ENCODE measurements at places on chromosomes 5 and 9.

DNA sequence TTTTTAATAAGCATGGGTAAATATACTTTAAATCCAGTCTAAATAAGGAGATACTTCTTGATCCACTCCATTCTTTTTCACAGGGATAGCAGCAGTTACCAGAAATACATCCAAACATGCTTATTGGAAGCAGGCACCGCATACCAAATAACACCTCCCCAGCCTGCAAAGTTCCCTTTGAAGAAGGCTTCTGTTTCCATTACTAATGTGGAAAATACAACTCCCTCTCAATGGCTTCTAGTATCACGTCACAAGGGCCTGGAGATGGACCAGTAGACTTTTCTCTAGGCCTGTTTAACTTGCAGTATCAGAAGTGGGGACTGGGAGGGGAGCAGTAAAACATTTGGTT is 20.8 kb downstream of the TMEM245 start:
- peak; percentile 69 for DNase-seq

DNA sequence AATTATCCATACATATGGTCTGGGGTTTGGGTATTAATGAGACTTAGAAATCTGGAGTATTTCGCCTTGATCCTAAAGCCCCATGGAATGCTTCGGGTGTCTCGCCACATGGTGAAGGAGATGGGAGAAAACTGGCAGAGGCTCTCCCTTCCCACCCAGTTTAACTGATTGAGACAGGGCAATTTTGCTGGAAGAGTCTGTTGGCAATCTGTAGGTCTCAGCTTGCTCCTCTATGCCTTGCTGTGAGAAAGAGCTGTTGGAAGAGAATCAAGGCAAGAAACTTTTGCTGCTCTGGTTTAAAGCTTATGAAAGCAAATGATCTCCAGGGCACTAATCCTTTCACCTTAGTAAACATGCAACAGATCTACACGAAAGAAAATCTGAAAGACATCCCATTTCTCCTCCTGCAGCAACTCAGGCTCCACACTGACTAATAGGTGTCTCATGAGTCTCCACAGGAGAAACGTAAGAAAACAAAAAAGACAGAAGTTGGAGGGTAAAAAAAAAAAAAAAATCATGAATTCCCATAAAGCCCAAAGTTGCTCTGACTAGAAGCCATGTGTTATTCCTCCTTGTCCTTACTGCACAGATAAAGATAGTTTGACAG is 369.9 kb downstream of the EFNA5 start:
- DNase-seq: peak; percentile 10

DNA sequence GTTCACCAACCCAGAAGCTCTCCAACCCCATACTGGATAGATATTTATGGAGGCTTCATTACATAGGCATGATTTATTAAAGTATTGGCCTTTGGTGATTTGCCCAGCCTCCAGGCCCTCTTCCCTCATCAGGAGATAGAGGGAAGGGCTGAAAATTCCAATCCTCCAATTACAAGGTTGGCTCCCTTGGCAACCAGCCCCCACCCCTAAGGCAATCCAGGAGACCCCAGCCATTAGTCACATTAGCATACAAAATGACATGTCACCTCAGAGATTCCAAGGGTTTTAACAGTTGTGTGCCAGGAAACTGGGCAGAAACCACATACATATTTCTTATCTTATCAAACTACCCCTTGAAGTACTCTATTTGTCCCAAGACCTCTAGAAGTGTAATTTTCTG is 210.0 kb downstream of the HINT1 start:
- no peak for DNase-seq

DNA sequence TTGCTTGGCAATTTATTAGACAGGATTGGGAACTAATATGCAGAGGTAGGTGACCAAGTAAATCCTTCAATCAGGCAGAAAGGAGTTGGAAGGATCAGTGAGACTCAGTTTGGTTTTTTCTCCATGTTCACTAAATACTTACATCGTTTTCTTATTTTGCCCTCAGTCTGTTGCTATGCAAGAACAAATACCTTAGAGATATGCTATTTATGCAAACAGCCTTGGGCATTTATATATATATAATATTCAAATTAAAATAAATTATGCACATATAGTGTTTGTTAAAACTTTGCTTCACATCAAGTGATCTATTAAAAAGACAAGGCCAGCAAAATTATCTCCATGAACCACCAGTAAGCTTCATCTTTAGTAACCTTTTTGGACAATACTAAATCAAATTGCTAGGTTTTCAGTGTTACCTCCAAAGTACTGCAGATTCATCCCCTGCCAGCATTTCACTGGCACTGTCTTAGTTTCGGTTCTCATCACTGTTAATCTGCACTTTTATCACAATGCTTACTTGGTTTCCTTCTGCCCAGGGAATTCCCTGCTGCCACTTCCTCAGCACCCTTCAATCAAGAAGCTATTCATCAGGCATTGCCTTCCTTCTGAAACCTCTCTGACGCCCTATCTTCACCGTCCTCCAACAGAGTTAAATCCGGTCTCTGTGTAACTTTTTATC is 26.0 kb upstream of the LIFR start:
- DNase-seq: no peak

DNA sequence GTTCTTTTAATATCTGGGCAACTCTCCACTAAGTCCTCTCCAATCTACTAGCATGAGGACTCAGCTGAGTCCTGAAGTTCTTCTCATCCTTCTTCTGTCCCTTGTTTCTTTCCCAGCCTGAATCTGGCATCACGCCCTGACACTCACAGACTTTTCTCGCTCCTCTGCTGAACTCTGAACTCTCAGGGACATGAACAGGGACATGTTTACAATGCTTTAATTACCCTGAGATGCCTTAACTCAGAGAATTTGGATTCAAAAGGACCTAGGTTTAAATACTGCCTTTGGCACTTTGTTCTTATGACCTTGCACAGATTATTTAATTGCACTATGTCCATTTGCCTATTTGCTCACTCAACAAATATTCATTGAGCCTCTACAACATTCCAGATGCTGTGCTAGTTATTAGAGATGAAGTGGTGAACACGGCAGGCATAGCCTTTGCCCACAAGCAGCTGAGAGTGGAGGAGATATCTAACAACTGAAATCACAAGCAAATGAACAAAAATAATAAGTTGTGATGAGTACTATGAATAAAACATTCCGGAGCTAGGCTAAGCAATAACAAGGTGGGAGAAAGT is 106.0 kb downstream of the ADRB2 start:
- DNase-seq: no peak

DNA sequence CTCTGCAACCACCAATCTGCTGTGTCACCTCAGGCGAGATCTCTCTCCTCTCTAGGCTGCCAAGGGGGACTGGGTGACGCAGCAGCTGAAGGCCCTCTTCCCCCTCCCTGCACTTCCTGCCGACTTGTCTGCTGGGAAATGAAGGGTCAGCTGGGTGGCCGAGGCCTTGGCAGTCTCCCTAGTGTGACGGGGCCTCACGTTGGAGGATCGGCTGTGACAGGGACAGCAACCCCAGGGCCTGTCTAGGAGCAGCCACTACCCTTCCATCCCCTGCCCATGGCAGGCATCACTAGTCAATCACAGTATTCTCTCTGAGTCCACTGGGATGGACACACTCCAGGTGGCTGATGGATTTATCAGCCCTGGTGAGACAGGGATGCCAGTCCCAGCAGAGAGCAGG is 107.3 kb upstream of the SARDH start:
- peak; percentile 47 for DNase-seq

DNA sequence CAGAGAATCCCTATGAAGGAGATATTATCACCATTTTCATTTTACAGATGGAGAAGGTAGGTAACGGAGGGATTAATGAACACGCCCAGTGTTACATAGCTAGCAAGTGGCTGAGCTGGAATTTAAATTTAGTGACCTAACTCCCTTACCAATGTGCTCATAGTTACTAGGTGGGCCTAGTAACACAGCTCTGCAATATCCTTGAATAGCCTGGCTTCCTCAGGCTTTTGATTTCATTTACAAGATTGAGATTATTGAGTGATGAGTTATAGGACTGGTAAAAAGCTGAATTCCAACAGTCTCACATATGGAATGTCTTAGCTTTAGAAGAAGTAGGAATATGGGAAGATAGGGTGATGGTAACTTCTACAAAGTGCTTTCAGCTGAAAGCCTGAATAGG is 336.3 kb upstream of the KIF2A start:
- DNase-seq: peak; percentile 32

DNA sequence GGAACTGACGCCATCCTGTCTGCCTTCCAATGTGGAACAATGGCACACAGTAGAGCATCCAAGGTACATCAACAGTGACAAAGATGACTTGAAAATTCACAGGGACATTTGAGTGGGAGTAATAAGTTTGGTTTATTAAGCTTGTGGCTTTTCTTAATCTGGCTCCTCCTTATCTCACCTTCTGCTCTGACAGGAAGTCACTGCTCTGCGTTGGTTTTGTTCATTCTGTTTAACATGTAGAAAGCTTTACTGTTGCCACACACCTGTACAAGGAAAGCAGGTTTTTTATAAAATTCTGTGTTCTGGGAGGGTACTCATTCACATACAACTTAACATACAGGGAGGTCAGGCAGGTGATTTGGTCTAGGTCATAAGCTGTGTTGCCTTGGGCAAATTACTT is 1.6 kb upstream of the GZMK start:
- DNase-seq: no peak

DNA sequence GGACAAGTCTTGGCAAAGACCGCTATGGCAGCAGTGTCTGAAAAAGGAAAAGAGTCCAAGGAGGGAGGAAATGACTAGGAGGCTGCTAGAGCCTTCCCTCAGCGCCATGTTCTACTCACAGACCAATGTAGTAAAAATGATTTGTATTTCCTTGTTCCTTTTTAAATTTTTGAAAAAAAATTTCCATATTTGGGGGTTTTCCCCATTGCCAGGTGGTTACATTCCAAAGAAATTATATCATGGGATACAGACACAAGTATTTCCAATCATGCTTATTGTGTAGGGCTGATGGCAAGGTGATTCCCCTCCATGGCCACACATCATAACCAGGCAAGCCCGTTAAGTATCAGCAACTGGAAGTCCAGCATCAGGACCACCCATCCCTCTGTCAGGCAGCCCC is 138.2 kb downstream of the PIP5K1B start:
- no peak for DNase-seq
